ENCODE measurements at places on chromosomes 7 and 10.

DNA sequence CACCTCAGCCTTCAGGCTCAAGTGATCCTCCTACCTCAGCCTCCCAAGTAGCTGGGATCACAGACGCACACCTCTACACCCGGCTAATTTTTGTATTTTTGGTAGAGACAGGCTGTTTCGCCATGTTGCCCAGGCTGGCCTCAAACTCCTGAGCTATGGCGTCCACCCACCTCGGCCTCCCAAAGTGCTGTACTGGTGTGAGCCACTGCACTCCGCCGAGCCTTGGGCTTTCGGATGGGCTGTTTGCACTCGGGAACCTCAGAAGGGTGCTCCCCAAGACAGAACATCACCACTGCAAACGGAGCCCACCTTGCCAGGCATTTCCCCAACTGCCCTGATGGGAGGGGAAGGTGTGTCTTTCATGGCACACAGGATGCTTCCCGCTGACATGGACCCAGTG, 27.3 kb downstream of the TMEM120A start:
- no peak for DNase-seq

- no peak for DNase-seq
Measured at GRCh38 chr10:89471110-89471809, 56.9 kb downstream of the IFIT5 start.

GRCh38 chr7:29146057-29146706, at the start of gene CPVL:
TSS of gene CPVL (minus strand) at chr7:29146537. CDS start at chr7:29121061, 25,476 bp downstream.
- DNase-seq: no peak

- no peak for DNase-seq
Measured at GRCh38 chr7:34298492-34299013, 359.5 kb upstream of the NPSR1 start.

GRCh38 chr7:129189661-129190310, 1.4 kb downstream of the SMO start:
- DNase-seq: no peak

DNA sequence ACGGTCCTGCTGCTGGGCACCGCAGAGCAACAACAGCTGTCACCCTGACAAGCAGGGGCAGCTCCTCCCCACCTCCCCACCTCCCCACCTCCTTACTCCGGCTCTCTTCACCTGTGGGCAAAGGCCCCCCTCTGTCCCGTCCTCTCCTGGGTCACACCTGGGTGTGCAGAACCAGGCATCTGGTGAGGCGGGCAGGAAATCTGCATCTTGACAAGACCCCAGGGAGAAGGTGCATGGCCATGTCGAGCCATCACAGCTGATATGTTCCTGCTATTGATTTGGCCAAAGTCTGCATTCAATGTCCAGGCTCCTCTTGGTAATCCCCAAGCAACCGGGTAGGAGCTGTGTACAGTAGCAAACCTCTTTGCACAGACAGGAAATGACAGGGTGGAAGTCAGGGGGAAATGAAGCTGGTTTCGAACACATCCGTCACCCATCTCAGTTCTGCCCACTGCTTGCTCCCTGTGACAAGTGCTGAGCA, 554.2 kb downstream of the DNAJB6 start:
- DNase-seq: no peak

DNA sequence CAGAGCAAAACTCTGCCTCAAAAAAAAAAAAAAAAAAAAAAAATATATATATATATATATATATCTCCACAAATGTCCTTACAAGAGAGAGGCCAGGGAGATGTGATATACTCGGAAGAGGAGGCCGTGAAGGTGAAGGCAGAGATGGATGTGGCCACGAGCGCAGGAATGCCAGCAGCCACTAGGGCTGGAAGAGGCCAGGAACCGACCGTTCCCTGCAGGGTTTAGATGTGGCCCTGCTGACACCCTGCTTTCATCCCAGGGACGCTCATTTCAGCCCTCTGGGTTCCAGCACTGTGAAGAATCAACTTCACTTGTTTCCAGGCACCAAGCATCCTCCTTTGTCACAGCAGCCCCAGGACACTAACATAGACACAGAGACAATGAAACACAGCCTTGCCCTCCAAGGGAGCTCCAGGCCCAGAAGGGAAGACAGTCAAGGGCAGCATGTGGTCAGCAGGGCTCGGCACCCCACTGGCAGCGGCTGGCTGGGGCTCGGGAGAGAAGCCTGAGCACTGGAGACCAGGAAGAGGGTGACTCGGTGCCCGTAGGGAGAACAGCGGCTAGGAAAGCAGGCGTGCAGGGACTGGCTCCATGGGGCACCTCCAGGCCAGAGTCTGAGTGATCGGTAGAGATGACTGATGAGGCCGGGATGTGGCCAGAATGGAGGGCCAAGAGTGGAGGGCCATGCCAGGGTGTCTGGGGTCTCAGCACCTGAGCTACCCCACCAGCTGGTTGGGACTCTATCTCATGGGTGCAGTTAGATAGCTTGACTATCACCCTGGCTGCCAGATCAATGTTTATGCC, 7.6 kb downstream of the WDR86 start:
- DNase-seq: no peak

- no peak for DNase-seq
Measured at GRCh38 chr10:33180390-33180789, 154.1 kb downstream of the NRP1 start.

- DNase-seq: no peak
Measured at GRCh38 chr10:5894873-5895272, 4.8 kb downstream of the FBH1 start.
